ENCODE measurements at places on chromosomes 2 and 18. TPM values are rescaled to one million over a fixed set of nuclear protein-coding genes. Genes with fewer than 3 reads are reported as not detected.

TMEM87B gene
- total RNA-seq = 18.3 TPM

RAPGEF4 gene
- 0.75 TPM for total RNA-seq

ELP2 gene
- total RNA-seq = 71.9 TPM

TSPYL6 gene
- total RNA-seq = not detected

RNPEPL1 gene
- total RNA-seq = 126 TPM

TBR1 gene
- total RNA-seq = 0.05 TPM

AQP12A gene
- not detected for total RNA-seq

FEZ2 gene
- 17.2 TPM for total RNA-seq

MARCHF4 gene
- total RNA-seq = not detected

RASGRP3 gene
- total RNA-seq = 5.2 TPM

LCLAT1 gene
- 22.7 TPM for total RNA-seq

SULT1C2 gene
- not detected for total RNA-seq

MRPL53 gene
- total RNA-seq = 105 TPM

ALPI gene
- total RNA-seq = not detected

TNFAIP6 gene
- total RNA-seq = not detected

All from T-helper 2 cell treated with Interferon-gamma antibody and Interleukin-4, amounts not matched to agents 100 ng/mL and 5 ng/mL, for 36 hours (primary cell).